ENCODE measurements at places on chromosomes 2 and 18.

GRCh38 chr2:150710916-150711315, 223.4 kb upstream of the RND3 start:
- DNase-seq: peak; percentile 74

DNA sequence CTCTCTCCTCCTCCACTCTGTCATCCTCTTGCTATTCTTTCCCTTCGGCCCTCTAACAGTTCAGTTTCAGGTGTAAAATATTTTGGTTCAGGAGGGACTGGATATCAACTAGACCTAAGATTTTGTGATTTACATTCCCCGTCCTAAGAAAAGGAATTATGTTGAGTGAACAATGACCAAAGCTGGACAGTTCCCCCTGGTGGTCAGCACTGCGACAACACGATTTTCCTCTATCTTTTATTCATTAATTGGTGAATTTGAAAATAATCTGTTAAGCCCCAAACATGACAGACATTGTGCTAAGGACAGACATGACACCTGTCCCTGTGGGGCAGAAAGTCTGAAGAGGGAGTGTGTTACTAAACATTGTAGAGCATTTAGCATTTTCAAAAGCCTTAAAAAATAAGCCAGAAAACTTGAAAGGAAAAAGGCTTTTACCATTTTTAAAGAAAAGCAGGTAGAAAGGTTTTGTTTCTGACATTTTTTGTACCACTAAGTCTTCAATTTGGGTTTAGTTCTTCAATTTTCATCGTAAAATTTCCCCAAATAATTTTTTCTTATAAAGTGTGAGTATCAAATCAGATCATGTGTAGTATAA, 28.4 kb upstream of the GTF2A1L start:
- peak; percentile 72 for DNase-seq

GRCh38 chr2:233436191-233436581, 81.9 kb downstream of the DGKD start:
- no peak for DNase-seq

DNA sequence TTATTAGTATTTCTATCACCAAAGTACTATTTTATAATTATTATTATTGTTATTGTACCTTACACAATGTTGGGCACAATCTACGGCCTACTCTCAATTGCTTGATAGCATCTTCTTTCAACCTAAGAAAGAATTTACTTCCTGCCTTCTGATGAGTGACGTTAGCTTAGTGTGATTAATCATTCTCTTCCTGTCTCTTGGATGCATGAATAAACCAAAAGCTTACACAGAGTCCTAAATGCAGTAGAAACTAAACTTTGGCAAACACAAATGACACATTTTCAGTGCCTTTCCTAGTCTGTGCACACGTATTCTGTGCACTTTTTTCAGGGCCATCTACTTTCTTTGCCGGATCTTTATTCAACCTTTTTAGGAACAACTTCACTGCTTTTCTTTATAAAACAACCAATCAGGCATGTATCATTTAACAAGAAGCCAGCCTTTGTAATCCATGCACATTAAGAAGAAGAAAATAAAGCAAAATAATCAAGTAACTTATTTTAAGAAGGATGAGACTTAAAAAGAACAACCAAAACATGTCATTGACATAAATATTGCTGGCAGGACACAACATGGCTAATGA, 19.1 kb downstream of the TRAK2 start:
- no peak for DNase-seq

DNA sequence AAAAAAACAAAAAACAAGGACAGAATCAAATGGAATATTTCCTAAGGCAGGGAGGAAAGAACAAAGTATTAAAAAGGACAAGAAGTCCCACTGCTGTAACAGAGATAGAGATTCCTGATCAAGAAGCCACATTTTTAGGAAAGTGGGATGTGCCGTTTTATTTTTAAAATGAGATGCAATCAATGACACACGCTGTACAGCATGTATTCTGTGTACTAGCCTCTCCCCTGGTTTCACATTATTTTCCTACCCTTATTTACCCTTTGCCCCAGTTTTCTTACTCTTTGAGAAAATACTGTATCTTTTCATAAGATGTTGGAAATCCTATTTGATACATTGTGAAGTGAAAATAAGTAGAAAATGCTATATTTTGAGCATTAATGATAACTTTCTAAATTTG, 45.8 kb downstream of the E2F6 start:
- DNase-seq: no peak

DNA sequence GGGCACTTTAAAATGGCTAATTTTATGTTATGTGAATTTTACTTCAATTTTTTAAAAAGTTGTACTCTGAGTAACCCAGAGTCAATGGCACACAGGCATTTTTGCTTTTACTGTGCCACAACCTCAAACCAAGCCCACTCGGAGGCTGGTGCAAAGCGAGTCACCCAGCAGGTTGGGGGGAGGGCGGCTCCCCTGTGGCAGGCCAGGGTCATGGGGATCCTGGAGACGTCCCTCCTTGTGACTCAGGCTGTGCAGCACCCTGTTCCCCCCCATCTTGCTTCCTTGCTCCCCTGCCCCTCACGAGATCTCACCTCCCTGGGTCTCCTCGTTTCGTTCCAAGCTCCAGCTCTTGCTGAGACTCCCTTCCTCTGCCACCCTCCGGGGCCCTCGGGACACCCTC, 58.6 kb downstream of the POMC start:
- DNase-seq: no peak

DNA sequence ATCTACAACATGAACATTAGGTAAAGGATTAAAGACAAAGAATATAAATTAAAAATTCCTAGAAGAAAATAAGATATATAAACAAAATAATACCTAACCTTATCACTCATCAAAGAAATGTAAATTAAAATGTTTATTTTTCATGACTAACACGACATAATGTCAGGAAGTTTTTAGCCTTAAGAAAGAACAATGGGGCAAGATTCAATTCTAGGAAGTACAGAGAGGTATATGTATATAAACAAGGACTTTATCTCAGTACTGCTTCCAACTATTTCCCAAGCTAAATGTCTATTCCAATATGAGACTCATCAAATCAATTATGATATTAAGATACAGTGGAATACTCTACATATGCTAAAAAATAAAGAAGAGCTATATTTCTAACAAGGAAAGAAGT, 44.1 kb downstream of the TTC21B start:
- no peak for DNase-seq

- peak; percentile 94 for DNase-seq
Measured at GRCh38 chr18:48314690-48315089, 94.5 kb downstream of the ZBTB7C start.

DNA sequence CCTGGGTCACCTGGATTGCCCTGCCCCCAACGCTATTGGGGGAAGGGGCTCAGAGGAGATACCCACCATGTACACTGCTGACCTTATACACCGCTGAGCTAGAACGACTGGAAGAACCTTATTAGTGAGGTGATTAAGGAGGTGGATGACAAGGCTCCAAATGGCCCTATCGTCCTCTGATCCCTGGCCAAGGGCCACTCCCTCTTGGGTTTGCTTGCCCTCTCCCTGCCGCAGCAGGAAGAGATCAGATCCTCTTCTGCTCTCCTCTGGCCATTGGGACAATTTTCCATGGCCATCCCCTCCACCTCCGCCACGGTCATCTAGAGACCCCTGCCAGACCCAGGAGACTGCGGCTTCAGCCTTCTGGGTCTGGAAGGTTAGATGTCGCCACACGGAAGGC, 1.2 kb downstream of the ZNF514 start:
- no peak for DNase-seq

DNA sequence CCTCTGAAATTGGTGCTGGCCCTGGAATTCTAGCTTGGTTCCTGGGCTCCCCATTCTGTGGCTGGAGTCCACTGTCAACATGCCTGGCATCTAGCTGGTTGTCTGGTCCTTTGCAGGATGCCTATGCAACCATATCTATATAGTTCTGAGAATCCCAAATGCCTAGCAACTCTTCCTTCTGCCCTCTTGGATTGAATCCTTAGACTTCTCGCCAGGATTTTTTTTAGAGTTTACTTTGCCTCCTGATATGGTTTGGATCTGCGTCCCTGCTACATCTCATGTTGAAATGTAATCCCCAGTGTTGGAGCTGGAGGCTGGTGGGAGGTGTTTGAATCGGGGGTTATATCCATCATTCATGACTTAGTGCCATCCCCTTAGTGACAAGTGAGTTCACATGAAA, 65.0 kb upstream of the LYPD1 start:
- no peak for DNase-seq

- DNase-seq: peak; percentile 46
Measured at GRCh38 chr18:62844850-62845643, 129.7 kb downstream of the PHLPP1 start.

DNA sequence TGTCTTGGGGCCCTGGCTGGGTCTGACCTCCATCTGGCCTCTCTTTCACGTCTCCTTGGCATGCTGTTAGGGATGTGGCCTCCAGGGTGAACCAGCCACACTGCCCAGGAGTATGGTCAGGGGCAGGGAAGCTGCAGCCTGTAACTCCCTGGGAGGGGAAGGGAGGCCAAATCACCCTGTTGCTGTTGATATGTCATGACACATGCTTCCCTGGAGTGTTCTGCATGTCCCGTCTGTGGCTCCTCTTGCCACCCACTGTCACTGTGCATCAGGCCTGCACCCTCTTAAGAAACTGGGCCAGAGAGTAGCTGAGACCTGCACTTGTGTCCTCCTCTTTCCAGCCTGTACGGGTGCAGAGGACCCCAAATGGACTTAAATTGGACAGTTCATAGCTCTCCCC, 221.3 kb downstream of the FHOD3 start:
- DNase-seq: no peak

GRCh38 chr2:207088839-207089238, 76.9 kb downstream of the KLF7 start:
- DNase-seq: peak; percentile 25

DNA sequence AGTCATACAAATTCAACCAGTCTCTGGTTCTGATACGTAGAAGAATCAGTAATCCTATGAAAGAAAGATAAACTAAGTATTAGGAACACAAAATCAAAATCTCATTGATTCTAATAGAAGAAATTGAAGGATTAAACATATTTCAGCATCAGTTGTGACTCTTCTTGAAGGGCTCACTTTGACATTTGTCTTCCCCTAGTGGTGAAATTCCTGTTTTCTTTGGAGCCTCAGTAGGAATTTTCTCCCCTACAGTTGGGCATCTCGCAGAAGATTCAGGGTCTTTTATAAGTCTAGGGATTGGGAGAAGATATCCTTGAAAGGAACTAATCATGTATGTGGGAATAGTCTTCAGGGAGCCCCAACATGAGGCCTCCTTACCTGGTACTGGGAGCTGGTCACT, 2.8 kb upstream of the CRYGB start:
- no peak for DNase-seq

DNA sequence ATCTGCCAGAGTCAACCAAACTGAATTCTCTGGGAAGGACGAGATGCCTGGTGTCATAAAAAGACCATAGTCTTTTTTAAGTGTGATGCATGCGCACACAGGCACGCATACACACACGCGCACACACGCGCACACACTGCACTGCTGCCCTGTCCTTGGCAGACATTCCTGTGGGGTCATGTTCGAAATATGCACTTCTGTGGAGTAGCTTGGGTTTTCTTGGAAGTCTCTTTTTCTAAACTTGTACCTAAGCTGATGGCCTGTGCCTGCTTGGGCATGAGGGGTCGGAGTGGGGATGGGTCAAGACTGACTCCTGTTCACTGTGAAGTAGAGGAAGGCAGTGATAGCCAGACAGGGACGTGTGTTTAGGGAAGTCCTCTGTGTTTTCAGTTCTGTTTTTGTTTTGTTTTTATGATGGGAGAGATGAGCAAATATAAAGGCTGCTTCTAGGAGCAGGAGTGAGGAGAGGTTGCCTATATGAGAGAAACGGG, 4.0 kb upstream of the RMC1 start:
- no peak for DNase-seq

DNA sequence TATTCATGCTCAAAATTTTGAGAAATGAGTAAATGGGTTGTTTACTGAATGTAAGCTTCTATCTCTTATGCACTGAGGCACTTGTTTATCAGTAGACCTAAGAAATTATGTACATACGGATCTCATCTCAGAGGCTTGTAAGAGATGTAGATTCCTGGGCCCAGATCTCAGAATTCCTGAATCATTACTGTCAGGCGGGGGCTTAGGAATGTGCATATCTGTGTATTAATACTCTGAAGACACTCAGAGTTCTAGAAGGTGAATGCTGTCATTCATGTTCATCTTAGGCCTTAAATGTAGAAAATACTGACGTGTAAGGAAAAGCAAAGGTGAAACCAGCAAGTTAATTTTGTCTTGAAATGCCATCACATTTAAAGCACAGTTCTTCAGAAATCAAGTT, 169.6 kb downstream of the FMNL2 start:
- DNase-seq: no peak

DNA sequence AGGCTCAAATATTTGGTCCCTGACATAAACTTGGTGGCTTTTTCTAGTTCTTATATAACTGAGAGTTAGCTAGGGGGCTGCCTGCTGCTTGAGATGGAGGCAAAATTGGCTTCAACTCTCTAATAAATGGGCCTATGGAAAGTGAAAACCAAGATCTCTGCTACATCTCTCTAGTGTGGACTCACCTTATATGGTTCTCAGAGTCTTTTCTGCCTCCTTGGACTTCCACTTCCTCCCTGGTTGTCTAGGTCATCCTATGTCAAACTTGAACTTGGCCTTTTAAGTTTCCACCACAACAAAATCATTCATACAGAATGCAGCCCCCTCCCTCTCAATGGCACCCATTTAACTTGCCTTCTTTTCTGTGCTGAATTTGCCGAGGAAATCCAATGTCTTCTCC, 23.9 kb upstream of the ARHGAP25 start:
- DNase-seq: no peak

- no peak for DNase-seq
Measured at GRCh38 chr2:5444168-5444567, 248.0 kb upstream of the SOX11 start.

DNA sequence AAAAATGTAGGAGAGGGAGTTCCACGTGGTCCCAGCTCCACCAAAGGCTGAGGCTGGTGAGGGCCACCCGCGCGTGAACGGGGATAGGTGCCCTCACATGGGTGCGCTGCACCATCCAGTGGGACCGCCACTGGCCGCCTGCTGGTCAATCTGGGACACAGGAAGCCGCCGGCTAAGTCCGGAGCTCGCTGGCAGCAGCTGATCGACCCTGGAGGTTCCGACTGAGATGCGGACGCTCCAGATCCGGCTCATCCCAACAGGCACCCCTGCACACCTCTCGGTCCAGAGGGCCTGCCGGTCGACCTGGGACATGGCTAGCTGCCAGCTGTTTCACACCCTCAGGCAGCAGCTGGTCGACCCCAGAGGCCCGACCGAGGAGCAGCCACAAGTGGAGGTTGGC, 116.5 kb upstream of the ANKRD30BL start:
- DNase-seq: no peak

- no peak for DNase-seq
Measured at GRCh38 chr2:152084076-152084475, 14.8 kb downstream of the CACNB4 start.

- no peak for DNase-seq
Measured at GRCh38 chr2:86048888-86049287, 56.8 kb downstream of the POLR1A start.

GRCh38 chr2:54422072-54422581, 34.0 kb upstream of the SPTBN1 start:
- DNase-seq: no peak

GRCh38 chr2:174563530-174564282, 33.9 kb downstream of the WIPF1 start:
- DNase-seq: no peak
